ENCODE measurements at places on chromosomes 12 and 14. TPM values are rescaled to one million over a fixed set of nuclear protein-coding genes. Genes with fewer than 3 reads are reported as not detected.

- no peak for DNase-seq
These were observed 350.8 kb downstream of the LRFN5 start for GRCh38 chr14:41957459-41957858.

GRCh38 chr14:36666416-36667206, 5.0 kb downstream of the PAX9 start:
- no peak for DNase-seq

DNA sequence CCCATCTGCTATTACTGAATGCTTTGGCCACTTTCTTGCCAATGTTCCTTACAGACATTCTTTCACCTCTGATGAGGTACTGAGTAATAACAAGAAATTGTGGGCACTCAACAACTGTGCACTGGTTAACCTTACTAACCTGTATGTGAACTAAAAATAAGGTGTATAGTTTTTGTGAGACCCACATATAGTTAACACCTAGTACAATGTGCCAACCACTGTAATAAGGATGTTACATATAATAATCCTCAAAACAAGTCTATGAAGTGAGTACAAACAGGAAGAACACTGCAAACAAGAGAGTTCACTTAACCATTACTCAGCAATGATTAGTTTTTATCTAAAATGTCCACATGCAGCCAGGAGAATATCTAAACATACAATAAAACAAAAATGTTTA, 4.5 kb downstream of the DDHD1 start:
- DNase-seq: no peak

NANOG gene
- 0.86 TPM for total RNA-seq

GRCh38 chr12:104719700-104720338, 238.3 kb downstream of the SLC41A2 start:
- DNase-seq: no peak

DNA sequence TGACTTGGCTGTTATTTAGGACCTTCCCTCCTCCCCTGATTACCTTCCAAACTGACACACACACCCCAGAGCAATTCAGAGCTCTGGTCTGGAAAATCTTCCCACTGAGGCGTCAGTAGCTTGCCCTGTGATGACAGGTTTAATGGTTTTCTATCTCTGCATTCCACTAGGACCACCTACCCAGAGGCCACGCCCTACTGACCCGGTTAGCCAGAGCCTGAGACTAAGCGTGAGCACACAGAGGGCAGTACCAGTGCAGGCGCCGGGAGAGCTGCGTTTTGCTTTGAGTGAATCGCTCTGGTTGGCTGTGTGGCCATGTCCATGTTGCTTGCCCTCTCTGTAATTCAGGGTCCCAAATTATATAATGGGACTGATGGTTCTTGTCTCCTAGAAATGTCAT, 36.2 kb upstream of the ATP2A2 start:
- no peak for DNase-seq

DNA sequence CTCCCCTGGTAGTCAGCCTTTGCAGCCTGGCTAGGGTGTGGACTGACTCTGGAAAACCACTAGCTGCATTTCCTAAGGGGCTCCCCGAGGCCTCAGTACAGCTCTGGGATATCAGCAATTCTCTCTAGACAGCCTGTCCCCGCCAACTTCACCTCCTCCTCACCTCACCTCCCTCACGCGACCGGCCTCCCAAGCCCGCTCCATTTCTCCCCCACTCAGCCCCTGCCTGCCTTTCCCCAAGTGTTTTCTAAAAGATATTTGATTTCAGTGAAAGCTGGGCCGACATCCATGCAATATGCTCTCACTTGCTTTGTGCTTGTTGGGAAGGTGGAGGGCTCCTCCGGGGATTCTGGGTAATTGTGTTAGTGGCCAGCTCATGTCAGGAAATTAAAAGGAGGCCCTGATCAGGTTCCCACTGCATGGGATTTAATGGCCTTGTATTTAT, 91.8 kb downstream of the ESRRB start:
- DNase-seq: no peak

DNA sequence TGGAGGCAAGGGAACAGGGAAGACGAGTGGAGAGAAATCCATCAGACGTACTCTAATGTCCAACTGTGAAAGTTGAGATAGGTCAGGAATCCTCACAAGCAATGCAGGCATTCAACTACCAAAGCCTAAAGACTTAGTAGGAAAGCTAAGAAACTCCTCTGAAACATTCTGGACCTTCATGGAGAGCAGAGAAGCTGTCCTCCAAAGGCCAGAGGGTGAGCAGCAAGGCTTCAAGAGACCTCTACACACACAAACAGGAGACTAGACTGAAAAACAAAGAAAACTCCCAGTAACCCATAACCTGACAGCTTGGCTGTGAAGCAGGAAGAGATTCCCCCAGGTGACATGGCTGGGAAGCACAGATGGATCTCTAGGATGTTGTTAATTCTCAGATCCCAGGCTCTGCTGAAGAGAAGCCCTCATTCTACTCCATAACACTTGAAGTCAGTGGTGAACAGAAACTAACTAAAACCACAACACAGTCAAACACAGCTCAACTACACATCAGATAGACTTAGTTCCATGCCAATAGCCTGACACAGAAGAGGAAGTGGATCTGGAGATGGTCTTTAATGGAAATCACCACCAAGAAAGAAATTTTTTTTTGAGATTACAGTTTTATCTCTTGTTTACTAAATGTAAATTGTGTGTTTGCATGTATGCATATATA, 23.2 kb upstream of the LYZ start:
- no peak for DNase-seq

HCAR3 gene
- total RNA-seq: not detected
